ENCODE measurements at places on chromosomes 5 and 9.

DNA sequence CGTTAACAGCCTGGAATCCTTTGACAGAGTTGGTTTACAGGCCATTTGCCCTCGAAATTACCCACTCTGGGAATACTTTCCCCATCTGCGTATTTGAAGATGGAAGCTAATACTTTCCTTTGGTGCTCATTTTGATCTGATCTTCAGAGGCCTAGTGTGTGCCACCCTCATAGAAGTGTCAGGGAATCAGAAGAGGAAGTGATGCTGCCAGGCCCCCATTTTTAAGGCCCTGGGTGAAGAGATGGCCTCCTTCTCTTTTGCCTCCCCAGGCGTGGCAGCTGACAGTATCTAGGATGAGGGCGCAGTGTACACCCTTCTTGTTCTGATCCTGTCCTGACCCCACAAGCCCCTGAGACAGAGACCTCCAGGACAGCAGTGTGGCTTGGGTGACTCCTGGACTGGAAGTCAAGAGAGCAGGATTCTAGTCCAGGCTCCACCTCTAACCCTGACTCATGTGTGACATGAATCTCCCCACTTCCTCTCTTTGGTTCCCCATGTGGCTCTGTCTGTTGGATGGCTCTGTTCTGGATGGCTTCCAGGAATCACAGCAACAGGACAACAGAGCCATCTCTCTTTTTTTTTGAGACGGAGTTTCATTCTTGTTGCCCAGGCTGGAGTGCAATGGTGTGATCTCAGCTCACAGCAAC is 27.8 kb downstream of the CSF1R start:
- no peak for DNase-seq

DNA sequence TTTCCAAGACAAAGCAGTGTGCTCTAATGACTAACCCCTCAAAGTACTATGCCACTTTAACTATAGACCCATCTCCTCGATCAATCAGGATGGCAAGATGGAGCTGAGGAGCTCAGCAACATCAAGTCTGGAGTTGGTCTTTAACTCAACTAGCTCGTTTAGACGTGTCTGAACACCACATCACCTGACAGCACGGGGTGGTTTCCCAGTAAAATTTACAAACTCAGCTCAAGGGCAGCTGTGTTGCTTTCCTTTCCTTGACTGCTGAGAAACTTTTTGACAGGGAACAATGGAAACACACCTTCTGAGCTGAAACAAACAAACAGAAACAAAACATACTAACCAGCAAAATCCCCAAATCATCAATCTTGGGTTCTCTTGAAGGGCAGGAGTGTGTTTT is 202.5 kb downstream of the NTRK2 start:
- no peak for DNase-seq

- DNase-seq: no peak
Observed at GRCh38 chr5:40754381-40755092, 1.2 kb downstream of the TTC33 start.

- DNase-seq: peak; percentile 34
Observed at GRCh38 chr5:146647656-146648199, 131.7 kb upstream of the GPR151 start.

DNA sequence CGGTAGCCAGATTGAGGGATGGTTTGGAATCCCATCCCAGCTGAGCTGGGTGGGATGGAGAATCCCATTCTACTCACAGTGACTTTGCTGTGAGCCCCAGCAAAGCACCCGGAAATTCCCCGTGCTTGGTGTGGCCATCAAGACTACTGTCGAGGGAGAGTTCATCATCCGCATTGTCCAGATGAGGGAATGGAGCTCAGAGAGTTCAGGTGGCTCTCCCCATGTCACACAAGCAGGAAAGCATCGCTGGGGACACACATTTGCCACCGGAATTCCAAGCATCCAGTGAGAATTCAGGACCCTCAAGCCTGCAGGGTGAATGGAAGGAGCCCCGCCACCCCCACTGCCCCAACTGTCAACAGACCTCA is 54.4 kb downstream of the HRH2 start:
- no peak for DNase-seq

GRCh38 chr5:76483433-76483832 is 80.3 kb downstream of the IQGAP2 start:
- no peak for DNase-seq

- DNase-seq: no peak
Observed at GRCh38 chr5:74056107-74056788, 430.3 kb downstream of the ARHGEF28 start.

DNA sequence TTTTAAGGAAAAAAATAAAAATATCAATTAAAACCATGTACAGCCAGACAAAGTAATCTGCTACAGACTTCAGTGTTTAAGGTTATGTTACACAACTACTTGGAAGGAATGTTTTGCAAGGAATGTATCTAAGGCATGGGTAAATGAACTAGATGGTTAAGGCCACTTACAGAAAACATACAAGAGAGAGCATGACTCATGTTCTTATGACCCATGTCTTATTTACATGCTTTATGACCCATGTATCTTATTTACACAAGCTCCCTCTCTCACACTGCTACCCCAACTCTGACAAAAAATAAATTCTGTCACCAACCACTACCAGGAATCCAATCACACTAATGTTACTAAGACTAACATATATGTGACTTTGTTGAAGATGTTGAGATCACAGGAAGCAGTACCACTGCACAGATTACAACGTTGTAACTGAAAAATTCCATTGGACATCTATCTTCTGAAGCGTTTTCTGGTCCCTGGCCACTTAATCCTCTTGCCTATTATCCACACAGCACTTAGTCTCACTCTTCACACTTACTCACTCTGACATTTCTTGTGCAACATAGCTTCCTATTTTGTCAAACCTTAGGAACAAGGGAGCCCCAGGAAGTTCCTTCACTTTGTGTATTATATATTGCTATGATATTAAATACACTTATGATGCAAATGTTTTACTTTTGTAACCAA is 1630.1 kb upstream of the C9orf72 start:
- DNase-seq: no peak

DNA sequence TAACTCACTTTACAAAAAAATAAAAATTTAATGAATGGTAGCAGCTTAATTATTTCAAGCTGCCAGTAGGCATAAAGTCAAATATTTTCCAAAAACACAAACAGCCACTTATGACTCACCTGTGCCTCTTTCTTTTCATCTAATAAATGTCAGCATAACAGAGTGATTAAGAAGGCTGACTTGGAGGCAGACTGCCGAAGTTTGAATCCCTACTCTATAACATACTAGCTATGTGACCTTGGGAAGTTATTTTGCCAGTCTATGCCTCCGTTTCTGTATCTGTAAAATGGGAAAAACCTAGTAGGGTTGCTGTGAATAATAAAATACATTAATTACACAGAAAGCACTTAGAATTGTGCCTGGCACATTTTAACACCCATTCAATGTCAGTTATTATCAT is 33.8 kb downstream of the FANCC start:
- no peak for DNase-seq

DNA sequence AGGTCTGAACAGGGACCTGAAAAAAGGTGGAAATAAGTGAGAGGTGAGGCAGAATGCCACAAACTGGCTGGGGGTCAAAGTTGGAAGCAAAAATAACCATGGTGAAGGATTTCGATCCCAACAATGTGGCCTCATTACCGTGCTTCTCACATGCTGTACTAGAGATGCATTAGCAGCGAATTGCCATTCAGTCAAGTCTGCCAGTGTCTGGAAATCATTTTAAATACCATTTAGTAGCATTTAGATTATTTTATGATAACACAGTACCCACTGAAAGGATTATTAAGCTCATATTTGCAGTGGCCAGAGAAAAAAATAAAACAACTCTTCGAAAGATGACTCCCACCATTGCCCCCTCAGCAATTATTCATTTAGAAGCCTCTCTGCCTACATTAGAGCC is 294.6 kb upstream of the SLC24A2 start:
- no peak for DNase-seq

DNA sequence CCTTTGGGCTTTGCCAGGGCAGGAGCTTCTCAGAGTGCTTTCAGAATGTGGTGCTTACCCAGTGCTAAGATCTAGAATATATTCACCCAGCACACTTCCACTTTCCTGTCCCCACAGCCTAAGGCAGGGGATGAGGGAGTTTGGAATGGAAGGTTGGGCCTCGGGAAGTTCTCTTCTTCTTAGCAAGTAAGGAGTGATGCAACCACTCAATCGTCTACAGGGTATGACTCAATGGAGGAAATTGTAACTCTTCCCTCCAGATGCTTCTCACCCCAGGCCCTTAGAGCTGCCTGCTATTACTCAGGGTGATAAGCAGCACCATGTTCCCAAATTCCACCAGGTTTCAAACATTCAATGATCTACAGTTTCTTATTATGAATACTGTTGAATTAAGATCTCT is 30.8 kb upstream of the AGGF1 start:
- no peak for DNase-seq

- no peak for DNase-seq
Observed at GRCh38 chr5:62271870-62272269, 34.1 kb upstream of the KIF2A start.

- no peak for DNase-seq
Observed at GRCh38 chr9:134918646-134919045, 934 bp upstream of the FCN1 start.

DNA sequence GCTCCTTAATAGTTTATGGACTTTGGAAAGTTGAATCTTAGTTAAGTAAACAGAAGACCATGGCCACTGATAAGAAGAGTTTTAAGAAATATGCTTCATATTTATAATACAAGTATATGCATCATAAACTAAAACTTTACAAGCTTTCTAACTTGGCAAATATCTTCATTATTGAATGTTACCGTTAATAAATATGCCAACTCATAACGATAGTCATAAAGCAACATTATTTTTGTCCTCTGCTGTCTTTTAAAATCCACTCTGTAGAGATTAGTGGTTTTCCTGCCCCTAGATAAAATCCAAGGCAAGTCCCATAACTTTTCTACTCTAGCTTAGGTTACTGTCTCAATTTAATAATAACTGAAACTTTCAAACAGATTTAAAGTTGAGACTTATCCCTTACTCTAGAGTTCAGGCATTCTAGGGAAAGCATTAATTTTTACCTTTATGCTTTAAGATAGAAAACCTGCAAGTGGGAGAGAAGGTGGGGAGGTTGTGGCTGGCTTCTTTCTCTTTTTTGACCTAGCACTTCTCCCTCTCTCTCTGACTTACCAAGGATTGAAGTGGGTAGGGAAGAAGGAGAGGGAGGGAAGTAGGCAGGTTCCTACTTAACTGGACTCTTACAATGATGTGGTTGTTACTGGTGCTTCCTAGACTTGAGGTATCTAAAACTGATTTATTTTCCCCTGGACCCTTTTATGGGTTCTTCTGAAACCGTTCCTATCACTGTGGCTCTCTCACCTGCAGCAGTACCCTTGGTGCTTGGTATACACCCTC is 29.6 kb downstream of the RNF145 start:
- no peak for DNase-seq

- peak; percentile 45 for DNase-seq
Observed at GRCh38 chr5:151924564-151925301, at the start of gene GLRA1. TSS of gene GLRA1 (minus strand) at chr5:151924851. CDS start at chr5:151924549, 302 bp downstream.

DNA sequence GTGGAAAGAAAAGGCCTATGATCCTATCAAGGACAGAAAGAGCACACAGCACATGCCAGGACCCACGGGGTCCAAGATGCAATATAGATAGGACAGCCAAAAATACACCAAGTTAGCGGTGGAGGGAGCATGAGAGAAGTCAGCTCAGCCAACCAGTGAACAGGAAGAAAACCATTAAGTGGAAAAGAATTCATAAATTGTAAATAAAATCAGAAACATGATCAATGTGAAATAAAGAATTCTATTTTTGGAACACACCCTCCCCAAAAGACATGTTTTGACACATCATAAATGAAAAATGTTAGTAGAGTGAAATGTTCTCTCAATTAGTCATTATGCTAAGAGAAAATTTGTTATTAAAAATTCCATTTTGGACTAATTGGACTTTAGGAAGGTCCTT is 35.6 kb downstream of the ATPSCKMT start:
- DNase-seq: no peak

GRCh38 chr5:65197531-65198455 is 283.9 kb downstream of the ADAMTS6 start:
- no peak for DNase-seq

GRCh38 chr9:92723299-92723625 is 41.4 kb downstream of the BICD2 start:
- no peak for DNase-seq

DNA sequence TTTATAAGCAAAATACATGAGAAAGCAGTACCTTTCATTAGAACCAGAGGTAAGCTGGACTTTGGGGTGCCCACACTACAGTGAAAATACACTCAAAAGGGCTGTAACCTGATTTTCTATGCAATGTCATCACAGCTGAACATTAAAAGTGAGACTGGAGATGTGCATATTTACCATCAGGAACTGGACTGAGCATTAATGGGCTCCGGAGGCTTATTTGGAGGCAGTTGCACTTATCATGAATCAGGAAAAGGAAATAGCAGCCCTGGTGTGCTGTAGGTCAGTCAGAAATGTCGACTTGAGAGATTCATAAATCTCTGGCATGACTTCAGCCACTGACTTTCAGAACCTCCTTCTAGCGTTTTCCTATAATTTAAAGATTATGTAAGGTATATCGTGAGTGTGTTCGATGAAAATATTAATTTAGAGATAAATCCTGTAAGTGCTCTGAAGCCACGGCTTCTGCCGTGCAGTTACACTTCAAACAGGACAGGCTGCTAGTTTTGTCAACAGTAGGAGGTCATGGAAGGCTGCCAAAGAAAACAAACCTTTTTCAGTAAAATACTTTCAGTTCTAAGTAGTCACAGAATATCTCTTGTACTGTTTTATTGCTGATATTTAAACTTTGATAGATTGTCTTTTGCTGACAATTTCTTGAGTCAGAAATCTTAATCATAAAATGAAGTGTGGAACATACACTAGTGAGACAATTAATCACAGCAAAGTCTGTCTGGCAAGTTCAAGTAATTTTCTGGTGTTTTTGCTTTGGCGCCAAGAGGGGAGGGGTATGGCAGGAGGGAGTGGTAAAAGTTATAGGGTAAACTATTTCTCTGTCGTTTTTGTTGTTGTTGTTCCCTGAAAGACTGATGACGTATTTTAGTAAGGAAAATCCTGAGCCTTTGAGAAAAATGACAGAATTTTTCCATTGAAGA is 939.7 kb downstream of the NR2F1-AS1 start:
- peak; percentile 22 for DNase-seq

DNA sequence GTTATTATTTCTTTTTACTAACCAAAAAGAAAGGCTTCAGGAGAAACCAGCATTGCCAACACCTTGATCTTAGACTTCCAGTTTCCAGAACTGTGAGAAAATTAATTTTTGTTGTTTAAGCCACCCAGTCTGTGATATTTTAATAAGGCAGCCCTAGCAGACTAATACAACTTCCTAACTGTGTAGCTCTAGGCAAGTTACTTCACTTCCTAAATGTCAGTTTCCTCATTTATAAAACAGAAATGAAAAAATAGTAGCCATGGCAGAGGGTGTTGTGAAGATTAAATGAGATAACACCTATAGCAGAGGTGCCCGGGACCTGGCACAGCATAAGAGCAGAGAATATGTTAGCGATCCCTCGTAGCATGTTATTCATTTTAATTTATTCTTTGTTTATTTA is 66.6 kb upstream of the HAND1 start:
- no peak for DNase-seq

GRCh38 chr5:124887223-124887622 is 140.8 kb upstream of the ZNF608 start:
- no peak for DNase-seq

GRCh38 chr5:163350083-163350482 is 87.3 kb upstream of the CCNG1 start:
- no peak for DNase-seq

- DNase-seq: peak; percentile 41
Observed at GRCh38 chr9:68530618-68531017, 10.1 kb downstream of the TMEM252 start.

All from D341Med (cell line).